ENCODE measurements at places on chromosomes 7 and 10. TPM values are rescaled to one million over a fixed set of nuclear protein-coding genes. Genes with fewer than 3 reads are reported as not detected.

DNA sequence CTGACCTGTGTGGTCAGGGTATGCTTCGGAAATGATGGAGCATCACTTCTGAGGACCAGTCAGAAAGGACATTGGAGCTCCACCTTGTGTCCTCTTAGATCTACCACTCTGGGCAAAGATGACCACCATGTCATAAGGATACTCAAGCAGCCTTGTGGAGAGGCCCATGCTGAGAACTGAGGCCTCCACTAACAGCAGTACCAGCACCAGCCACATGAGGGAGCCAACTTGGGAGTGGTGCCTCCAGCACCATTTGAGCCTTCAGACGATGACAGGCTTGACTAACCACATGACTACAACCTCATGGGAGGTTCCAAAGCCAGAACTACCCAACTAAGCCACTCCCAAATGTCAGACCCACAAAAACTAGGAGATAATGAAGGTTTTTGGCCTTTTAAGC lies 116.0 kb downstream of the NPTX2 start:
- DNase-seq: no peak

ZFYVE27 gene
- 23.2 TPM for total RNA-seq

DNA sequence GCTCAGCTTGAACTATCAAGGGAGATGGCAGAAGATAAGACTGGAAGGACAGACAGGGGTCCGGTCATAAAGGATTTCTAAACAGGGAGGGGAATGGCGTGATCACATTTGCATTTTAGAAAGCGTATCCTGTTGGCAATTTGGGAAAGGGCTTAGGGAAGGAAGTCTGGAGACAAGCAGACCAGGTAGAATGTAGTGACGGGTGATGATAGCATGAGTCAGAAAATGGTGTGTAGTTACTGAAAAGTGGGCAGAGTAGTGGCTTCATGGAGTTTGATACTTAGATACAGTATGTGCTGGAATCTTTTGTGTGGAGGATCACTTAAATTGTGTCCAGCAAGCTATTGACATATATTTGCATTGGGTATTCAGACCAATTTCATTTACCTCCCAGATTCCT lies 61.2 kb downstream of the LRGUK start:
- DNase-seq: no peak

GRCh38 chr7:7970237-7970530 lies 1.6 kb downstream of the GLCCI1 start:
- no peak for DNase-seq

- no peak for DNase-seq
Measured at GRCh38 chr10:4103603-4104002, 318.6 kb upstream of the KLF6 start.

DNA sequence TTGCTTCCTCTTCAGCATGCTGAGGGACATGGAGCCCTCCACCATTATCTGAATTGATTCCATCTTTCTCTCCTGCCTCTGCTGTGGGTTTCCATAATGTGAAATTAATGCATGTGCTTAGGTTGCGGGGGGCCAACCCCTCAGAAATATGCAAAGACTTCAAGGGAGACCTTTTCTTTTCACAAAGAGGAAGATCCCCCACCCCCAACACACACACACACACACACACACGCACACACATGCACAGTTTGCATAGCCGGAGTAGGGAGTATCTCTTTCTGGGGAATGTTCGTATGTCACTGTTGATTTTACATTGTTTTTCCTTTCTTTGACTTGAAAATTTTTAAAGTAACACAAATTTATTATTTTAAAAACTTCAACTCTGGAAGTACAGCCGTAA lies 193.5 kb downstream of the MGMT start:
- no peak for DNase-seq

DNA sequence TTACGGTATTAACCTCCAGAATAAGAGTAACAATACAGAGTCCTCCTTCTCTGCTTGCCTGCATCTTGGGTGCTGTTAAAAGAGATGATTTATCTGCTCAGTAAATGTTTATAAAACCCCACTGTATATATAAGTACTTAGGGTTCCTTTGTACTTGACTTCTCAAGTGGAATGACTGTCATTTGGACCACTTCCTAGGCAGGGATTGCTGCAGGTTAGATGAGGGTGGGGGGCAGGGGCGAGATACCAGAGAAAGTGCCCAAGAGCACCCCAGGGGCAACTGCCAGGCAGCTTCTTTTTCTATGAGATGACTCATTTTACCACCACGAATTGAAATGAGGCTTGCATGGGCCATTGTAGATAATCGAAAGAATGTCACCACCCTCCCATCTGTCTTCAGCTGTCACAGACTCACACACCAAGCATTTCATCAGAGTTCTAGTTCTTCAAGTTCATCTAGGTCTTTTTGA lies 421.9 kb upstream of the GALNT17 start:
- no peak for DNase-seq

MRLN gene
- total RNA-seq: not detected
